ENCODE measurements at places on chromosomes 13 and 19. TPM values are rescaled to one million over a fixed set of nuclear protein-coding genes. Genes with fewer than 3 reads are reported as not detected.

ZNF865 gene
- 2.2 TPM for polyA plus RNA-seq

TMEM238 gene
- 39.2 TPM for polyA plus RNA-seq

ZNF850 gene
- polyA plus RNA-seq = 0.64 TPM

EFNB2 gene
- polyA plus RNA-seq = 62.4 TPM

DYRK1B gene
- 25.7 TPM for polyA plus RNA-seq

- H3K27ac ChIP-seq = no peak overlapping the region
- no peak overlapping the region for H3K4me3 ChIP-seq
- DNase-seq = peak; percentile 29
- no peaks in the 10 kb centered on the region for H3K27me3 ChIP-seq
- H3K4me1 ChIP-seq = no peaks in the 10 kb centered on the region
Measured at GRCh38 chr13:30705680-30706079, 29.7 kb upstream of the ALOX5AP start.

DNA sequence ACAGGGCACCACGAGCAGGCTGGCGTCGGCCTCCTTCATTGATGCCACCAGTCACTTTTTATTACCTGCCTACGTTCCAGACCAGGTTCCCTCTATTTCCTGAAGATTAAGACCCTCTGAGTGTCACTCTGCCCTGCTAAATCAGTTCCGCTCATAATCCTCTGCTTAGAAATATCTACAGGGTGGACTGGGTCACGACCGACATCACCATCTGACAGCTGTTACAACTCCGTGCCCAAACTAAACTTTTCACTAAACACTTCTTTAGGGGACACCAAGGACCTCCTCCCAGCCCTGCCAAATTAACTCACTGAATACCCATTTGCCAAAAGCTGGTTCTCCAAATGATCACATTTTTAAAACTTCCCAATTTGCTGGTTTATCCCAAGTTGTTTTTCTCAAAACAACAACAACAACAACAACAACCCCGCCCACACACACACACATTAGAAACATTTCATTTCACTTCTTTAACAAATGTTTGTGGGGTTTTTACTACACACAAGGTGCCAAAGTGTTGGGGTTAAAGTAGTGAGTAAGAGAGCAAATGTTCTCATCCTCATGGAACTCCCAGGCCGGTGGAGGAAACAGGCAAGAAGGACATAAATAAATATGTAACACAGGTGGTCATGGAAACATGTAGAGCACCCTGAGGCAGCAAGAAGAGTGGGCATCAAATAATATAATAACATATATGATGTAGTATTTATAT, 72.0 kb upstream of the PEG3 start:
- no peak overlapping the region for H3K27ac ChIP-seq
- no peaks in the 10 kb centered on the region for H3K36me3 ChIP-seq
- H3K27me3 ChIP-seq = no peaks in the 10 kb centered on the region
- DNase-seq = no peak

DNA sequence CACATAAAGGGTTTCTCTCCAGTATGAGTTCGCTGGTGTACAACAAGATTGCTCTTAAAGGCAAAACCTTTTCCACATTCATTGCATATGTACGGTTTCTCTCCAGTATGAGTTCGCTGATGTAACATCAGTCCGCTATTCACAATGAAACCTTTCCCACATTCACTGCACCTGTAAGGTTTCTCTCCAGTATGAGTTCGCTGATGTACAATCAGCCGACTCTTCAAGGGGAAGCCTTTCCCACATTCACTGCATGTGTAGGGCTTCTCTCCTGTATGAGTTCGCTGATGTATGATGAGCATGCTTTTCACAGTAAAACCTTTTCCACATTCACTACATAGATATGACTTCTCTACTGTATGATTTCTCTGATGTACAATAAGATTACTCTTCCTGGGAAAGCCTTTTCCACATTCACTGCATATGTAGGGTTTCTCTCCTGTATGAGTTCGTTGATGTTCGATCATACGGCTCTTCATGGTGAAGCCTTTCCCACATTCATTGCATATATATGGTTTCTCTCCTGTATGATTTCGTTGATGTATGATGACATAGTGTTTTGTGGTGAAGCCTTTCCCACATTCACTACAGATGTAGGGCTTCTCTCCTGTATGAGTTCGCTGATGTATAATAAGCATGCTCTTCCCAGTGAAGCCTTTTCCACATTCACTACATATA, 6.0 kb upstream of the ZNF614 start:
- H3K4me1 ChIP-seq = no peaks in the 10 kb centered on the region
- no peak overlapping the region for H3K27ac ChIP-seq
- peaks cover 25% of the 10 kb centered on the region for H3K36me3 ChIP-seq
- no peak for DNase-seq
- H3K27me3 ChIP-seq = no peaks in the 10 kb centered on the region

GRCh38 chr13:25827831-25828465, 223.9 kb downstream of the SHISA2 start:
- H3K36me3 ChIP-seq = no peaks in the 10 kb centered on the region
- no peak for DNase-seq
- H3K4me3 ChIP-seq = no peak overlapping the region
- no peak overlapping the region for H3K27ac ChIP-seq
- no peaks in the 10 kb centered on the region for H3K27me3 ChIP-seq
- no peaks in the 10 kb centered on the region for H3K4me1 ChIP-seq

GRCh38 chr19:21164541-21164940, 22.7 kb downstream of the ZNF431 start:
- no peak overlapping the region for H3K4me3 ChIP-seq
- no peak for DNase-seq
- no peaks in the 10 kb centered on the region for H3K36me3 ChIP-seq
- no peaks in the 10 kb centered on the region for H3K27me3 ChIP-seq
- no peaks in the 10 kb centered on the region for H3K4me1 ChIP-seq

DNA sequence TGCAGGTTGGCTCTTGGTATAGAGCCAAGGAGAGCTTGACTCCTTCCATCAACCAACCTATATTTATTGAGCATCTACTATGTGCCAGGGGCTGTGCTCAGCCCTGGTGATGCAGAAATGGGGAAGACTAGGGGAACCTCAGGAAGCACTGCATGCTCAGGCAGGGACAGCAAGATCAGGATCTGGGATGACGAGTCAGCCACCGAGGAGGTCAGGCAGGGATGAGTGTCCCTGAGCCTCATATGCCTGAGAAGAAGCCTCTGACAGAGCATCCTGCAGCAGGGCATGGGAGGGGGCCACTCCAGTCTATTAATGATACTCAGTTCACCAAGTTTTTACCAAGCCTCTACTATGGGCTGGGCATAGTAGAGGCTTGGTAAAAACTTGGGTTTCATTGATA, 158.1 kb downstream of the KATNAL1 start:
- no peaks in the 10 kb centered on the region for H3K36me3 ChIP-seq
- no peaks in the 10 kb centered on the region for H3K27me3 ChIP-seq
- no peak for DNase-seq
- H3K4me1 ChIP-seq = no peaks in the 10 kb centered on the region
- no peak overlapping the region for H3K4me3 ChIP-seq

DNA sequence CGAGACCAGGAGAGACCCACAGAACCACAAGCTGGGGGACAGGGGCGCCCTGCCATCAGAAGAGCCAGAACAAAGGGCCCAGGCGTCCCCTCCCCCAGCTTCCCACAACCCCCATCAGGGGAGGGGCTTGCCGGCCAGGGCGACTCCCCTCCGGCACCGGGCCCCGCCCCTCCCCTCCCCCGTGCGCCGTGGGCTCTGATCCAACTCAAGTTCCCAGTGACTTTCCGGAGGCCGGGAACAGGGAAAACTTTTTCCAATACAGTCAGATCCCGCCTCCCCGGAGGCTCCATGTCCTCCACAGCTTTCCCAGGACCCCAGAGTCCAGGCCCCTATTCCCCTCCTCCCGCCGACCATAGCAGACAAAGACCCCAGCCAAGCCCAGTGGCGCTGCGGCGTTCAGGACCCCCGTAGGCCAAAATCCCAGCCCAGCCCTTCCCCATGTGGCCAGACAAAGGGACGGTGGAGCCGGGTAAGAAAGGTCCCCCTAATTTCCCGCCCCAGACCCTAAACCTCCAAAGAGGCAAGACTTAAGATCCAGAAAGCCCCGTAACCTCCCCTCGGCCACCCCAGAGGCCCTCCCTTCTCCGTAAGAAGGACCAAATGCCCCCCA, 673 bp downstream of the TEAD2 start:
- peak overlapping the region; percentile 98 for H3K27ac ChIP-seq
- no peaks in the 10 kb centered on the region for H3K4me1 ChIP-seq
- H3K27me3 ChIP-seq = no peaks in the 10 kb centered on the region

DNA sequence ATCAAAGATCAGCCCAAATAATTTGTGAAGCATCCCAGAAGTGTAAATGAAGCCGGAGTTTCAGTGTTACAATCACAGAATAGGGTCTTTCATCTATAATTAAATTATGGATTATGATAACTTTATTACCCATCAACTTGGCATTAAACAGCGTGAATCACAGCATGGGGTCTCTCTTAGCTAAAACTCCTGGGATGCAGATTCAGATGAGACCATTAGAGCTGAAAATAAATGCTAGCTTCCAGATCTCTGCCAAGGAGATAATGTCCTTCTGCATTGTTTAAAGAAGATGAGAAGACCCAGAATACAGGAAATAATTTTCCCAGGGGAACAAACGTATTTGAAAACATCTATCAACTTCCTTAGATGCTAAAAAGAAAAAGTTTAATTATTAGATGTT, 546.0 kb upstream of the PCDH9 start:
- no peak for DNase-seq
- no peak overlapping the region for H3K4me3 ChIP-seq
- H3K36me3 ChIP-seq = no peaks in the 10 kb centered on the region
- no peak overlapping the region for H3K27ac ChIP-seq
- no peaks in the 10 kb centered on the region for H3K4me1 ChIP-seq
- H3K27me3 ChIP-seq = no peaks in the 10 kb centered on the region

DNA sequence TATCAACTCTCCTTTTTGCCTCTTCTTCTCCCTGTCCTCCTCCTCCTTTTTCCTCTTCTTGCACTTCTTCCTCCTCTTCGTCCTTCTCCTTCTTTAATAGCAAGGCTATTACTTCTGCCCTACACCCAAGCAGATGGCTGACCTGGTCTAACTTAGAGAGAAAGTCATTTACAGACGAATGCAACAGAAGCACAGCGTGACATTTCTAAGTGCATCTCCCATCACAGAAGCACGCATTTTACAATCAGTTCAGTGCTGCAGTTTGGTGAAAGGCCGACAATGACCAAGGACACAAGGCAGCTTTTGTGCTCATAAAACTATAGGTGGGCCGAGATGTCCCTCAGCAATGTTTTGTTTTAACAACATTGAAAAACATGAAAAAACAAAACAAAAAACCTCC, 231.5 kb downstream of the FGF14 start:
- H3K4me3 ChIP-seq = no peak overlapping the region
- H3K36me3 ChIP-seq = no peaks in the 10 kb centered on the region
- no peak overlapping the region for H3K27ac ChIP-seq
- no peaks in the 10 kb centered on the region for H3K27me3 ChIP-seq
- no peak for DNase-seq
- no peaks in the 10 kb centered on the region for H3K4me1 ChIP-seq

Measured in hepatocyte (in vitro differentiated cells).